ENCODE measurements at places on chromosomes 13 and 19.

DNA sequence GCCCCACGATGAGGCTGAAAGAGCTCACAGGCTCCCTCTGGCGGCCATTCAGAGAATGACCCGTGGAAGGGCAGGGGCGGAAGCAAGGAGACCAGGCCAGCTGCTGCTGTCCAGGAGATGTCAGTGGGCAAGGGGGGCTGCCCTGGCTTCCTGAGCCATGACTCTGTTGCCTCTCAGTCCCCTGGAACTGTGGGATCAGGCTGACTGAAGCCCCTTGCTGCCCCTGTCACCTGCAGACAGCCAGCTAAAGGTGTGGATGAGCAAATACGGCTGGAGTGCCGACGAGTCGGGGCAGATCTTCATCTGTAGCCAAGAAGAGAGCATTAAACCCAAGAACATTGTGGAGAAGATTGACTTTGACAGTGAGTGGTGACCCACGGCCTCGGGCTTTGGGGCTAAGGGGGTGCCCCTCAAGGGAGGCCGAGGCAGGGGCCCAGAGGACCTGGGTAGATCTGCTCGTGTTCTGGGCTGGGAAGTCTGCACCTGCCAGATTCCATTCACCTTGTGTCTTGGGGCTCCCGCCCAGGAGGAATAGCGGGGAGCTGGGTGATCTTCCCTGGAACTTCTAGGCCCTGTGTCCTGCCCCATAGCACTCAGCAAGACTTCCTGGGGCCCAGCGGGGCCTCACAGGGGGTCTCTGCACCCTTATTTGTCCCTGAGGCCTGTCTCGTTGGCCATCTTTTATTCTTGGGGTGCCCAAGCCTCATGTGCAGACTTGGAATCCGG lies 12.5 kb upstream of the ACTN4 start:
- DNase-seq = peak; percentile 56

GRCh38 chr19:19550485-19550929 lies 12.4 kb downstream of the CILP2 start:
- no peak for DNase-seq

DNA sequence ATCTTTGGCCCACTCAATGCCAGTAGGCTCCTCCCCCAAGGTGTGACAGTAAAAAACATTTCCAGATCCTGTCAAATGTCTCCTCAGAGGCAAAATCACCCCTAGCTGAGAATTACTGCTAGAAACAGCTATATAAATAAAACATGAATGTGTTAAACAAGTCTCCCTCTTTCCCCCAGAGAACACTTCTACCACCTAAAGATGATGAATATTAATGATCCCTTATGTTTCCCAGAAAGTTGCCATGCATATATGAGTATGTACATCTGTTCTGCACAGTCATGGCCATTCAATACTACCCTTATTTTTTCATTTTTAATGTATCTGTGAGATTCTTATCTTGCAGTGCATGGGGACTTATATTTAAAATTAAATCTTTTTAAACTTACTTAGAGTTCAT lies 230.0 kb downstream of the SHISA2 start:
- no peak for DNase-seq

DNA sequence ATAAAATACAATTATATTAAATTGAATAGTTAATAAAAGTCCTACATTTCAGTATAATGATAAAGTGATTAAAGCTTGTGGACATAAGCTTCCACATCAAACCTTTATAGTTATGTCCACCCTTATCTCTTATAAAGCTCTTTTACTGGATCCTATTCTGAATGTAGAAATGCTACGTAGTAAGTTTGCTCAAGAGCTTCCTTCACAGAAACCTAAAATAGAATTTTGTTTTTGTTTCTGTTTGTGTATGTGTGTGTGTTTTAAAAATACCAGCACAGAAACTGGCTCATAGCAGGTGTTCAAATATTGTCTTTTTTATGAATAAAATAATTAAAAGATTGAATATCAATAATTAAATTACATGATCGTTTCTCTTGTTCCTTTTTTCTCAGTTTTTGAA lies 21.0 kb upstream of the UFM1 start:
- no peak for DNase-seq

GRCh38 chr19:33373453-33374235 lies at the start of gene CEBPG:
CEBPG (plus strand) TSS chr19:33373709; CDS start chr19:33379240, 5,531 bp downstream.
- DNase-seq = peak; percentile 89

- DNase-seq = no peak
Measured at GRCh38 chr13:112447761-112448603, 71.8 kb downstream of the SPACA7 start.

GRCh38 chr19:7413629-7414028 lies 64.9 kb downstream of the ARHGEF18 start:
- DNase-seq = no peak

DNA sequence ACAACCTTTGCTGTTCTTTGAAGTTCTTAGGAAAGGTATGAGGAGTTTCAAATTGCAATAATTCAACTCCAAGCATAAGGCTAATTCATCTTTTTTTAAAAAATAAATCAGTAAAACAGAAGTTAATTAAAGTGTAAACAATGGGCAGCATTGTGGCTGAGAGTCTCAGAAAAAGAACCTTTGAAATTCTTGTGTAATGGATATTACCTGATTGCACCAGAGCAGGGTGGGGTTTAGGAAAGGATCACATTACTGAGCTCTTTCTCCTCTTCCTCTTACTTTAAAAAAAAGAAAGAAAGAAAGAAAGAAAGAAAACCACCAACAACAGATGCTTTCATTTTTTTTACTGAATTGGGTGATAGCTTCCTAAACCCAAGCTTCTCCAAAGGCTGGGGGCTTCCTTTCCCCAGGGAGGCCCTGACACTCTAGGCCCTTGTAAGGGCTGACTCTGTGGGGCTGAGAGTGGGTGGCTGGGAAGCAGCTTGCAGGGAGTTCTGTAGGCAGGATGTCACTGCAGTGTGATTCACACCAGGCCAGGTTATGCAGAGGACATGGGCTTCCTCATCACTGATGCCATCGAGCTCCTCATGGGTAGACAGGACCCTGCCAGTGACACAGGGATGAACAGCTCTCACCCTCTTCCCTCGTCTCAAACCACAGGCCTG lies 564.5 kb downstream of the FGF9 start:
- DNase-seq = no peak

GRCh38 chr13:55937180-55937579 lies 1203.5 kb upstream of the PRR20A start:
- DNase-seq = no peak

DNA sequence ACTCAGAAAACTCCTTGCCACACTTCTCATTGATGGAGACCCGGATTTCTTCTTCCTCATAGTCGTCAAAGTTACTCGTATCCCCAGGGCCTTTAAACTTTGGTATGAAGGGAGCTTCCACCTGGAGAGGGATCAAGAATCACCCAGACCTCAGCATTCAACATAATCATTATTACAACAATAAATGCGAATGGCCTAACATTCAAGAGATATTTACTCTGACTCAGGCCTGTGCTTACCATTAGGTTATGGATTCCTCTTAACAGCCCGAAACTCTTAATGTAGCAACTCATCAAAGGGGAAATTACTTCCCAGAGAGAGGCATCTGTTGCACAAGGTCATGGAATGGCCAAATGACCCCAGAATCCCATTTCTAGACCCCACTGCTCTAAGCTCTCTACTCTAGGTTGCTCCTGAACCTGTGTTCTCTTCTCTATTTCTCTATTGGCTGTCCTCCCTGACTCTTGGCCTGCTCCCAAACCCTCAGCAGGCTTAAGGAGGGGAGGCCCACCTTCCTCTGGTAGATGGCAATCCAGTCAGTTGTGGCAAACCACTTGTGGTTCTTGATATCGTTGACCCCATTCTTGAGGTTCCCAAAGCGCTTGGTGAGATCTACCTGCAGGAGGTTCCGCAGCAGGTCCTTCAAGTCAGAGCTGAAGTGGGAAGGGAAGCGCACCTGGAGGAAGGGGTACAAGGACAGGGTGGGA lies 2.7 kb upstream of the SAMD1 start:
- no peak for DNase-seq

All from stimulated activated CD4-positive, alpha-beta T cell treated with anti-CD3 and anti-CD28 coated beads, Interleukin-1b, Interleukin-23, amount 100 ng/mL, for 24 hours (primary cell).